ENCODE measurements at places on chromosomes 3 and 15.

GRCh38 chr3:923161-923910, 169.5 kb upstream of the CNTN6 start:
- no peak for DNase-seq

DNA sequence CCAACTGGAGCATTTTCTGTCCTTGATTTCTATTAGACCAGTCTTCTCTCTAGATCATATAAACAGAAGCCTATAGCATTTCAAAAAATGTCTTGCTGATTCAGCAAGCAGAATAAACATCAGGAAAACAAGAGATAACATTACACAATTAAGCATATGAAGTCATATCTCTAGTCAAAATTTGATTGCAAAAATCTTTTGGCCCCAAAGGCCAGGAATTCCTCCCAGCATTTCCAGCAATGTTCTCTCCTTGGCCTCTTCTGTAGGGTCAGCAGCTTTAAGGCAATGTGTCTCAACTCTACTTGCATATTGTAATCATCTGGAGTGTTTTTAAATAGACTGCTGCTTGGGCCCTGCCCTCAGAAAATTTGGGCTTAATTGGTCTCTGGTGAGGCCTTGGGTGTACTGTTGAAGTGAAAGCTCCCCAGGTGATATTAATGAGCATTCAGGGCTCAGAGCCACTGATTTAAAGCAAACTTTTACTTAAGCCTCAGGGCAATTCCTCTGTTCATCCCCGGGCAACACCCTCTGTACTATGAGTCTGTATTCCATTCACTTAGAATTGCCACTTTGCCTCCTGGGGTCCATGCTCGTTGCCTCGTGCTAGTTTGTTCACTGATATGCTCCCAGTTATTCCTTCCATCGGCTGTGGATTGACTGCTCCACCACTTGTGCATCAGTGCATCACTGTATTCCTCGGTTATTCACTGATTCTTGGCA, 1072.6 kb downstream of the ROBO2 start:
- no peak for DNase-seq

DNA sequence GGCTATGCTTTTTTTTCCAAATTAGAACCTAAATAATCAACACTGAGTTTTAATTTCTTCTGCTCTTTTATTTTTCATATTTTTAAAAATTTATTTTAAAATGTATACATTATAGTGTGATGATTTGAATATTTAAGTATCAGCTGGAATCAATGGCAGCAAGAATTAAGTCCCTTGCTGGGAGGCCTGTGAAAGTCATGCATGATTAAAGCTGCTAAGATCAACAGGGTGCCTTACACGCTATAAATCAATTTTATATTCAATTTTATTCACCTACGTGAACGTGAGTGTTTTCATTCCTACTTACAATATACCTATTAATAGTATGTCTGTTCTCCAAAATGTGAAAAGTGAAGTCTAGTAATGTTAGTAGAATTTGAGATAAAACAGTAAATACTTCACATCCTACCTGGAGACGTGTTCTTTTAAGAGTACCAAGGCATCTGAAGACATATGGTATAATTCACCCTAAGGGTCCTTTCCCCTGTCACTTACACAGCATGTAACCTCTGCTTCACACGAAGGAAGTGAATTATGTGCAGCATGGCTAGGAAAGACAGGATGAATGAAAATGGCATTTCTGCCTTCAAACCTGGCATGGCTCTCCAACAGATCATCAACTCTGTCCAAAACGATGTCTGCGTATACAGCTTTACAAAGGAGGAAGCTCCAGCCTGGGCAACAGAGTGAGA, 640.4 kb upstream of the ROBO1 start:
- no peak for DNase-seq

- no peak for DNase-seq
Observed at GRCh38 chr3:16338999-16339398, 74.0 kb downstream of the OXNAD1 start.

- no peak for DNase-seq
Observed at GRCh38 chr15:90187257-90187868, 13.8 kb upstream of the SEMA4B start.

Data from GM12864 (cell line).